Psoas muscle (tissue), 8 donors: ENCODE measurements at places on chromosomes 5 and 9. TPM values are rescaled to one million over a fixed set of nuclear protein-coding genes. Genes with fewer than 3 reads are reported as not detected.

Gene CD274
- 2.9 TPM for total RNA-seq

Gene OLFML2A
- total RNA-seq: 30.3 TPM

Gene OR1Q1
- not detected for total RNA-seq

Gene LAMC3
- 0.66 TPM for total RNA-seq

Gene C5orf24
- 28.3 TPM for total RNA-seq
